Suppressor macrophage (primary cell): ENCODE measurements at places on chromosomes 5 and 9.

- DNase-seq, result no peak
Observed at GRCh38 chr9:137975936-137976565, 98.5 kb downstream of the CACNA1B start.

GRCh38 chr5:119801570-119801969 is 172.2 kb downstream of the FAM170A start:
- DNase-seq, result no peak

DNA sequence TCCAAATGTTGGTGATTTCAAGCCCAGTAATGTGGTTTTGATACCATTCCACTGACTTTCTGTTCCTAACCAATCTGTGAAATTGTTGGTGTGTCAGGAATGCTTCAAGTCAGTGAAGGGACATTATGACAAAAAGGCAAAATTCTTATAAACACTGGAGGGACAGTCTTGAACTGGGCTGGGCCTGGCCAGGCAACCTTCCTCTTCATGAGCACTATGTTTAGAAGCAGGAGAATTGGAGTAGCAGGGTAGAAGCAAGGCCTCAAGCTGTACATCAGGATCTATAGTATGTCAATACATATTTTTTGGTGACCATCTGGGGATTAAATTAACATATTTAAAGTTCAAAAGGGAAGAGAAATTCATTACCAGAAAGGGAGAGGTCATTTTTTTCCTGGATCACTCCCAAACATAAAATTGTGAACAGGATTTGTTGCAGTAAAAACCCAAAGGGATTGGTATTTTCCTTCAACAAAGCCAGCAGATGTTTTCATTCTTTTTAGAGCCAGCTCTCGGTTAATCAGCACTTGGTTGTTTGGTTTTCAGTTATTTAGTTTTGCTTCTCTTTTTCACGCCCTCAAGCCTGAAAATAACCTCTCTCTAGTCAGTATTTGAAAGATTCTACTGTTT is 77.9 kb upstream of the PIK3R1 start:
- no peak for DNase-seq

DNA sequence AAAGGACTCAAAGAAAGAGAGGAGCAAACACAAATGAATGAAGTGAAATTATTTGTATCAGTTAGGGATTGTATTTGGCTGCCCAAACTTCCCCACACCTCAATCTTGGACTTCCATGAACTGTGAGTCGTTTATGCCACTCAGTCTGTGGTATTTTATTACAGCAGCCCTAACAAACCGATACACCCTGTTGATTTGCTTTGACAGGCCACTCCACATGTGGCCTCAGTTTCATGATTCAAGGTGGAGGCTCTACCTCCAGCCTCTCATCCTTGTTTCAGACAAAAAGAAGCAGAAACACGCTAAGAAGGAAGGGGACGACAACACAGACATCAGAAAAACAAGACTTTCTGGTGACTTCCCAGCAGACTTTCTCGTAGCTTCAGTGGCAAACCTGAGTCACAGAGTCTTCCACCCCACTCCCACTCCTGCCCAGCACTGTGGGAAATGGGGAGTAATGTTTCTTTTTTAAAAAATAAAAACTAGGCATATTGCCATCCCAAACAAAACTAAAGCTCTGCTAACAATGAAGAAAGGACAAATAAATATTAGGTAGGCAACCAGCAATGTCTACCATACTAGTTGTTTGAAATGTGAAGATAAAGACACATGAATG is 52.2 kb upstream of the ABCA1 start:
- no peak for DNase-seq

- DNase-seq, result no peak
Observed at GRCh38 chr9:131382850-131383729, 10.8 kb upstream of the PRRC2B start.

DNA sequence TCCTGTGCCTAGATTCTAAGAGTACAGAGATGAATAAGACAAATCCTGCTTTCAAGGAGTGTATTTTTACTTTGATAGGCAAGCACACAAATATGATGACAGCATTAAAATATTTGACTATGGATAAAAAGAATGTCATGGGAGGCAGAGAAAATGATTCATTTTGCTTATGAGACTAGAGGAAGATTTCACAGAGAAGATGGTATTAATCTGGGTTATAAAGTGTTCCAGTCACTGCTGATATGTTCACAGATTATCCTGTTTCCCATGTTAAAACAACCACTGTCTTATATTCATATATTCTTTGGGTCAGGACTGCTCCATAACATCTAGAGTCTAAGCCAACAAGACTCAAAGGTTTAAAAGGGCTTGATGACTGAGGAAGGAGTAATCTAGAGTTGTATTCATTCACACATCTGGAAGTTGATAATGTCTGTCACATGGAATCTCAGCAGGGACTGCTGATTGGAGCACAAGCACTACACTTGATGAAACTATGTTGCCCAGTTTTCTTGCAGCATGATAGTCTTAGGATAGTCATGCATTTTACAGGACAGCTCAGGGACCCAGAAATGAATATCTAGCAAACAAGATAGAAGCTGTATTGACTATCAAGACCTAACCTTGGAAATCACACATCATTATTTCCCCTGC is 79.3 kb downstream of the STARD4 start:
- DNase-seq, result no peak

DNA sequence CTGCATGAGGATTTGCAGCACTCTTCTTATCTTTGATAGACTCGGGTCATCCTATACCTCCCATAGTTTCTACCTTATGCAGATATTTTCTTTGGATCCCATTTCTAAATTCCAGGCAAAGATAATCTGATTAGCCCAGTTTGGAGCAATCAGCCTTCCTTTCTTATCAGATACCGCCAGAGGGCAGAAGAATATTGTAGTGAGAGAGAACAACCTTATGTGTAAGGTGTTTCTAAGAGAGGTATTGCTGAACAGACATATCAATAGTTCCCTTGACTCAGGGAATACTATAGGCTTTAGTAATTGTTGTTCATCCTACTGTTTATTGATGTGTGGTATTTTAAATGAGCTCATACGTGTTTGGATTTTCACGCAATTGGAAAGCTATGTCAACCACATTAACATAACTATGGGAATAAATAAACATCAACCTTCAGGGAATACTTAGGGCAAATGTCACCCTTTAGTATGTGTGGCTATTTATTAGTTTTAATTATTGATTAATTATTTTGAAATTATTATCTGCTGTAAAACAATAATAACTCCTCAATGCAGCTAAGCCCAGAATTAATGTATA is 1435.2 kb upstream of the CDH9 start:
- DNase-seq, result no peak

- no peak for DNase-seq
Observed at GRCh38 chr9:89367726-89368437, 49.6 kb downstream of the SECISBP2 start.

GRCh38 chr5:68734781-68735180 is 359.0 kb upstream of the SLC30A5 start:
- DNase-seq, result no peak

- DNase-seq, result no peak
Observed at GRCh38 chr5:6431214-6432195, 17.2 kb upstream of the UBE2QL1 start.

- no peak for DNase-seq
Observed at GRCh38 chr5:1205255-1206180, 4.1 kb downstream of the SLC6A19 start.

GRCh38 chr9:85377731-85378289 is 363.9 kb downstream of the AGTPBP1 start:
- DNase-seq, result no peak

GRCh38 chr5:149750596-149750995 is 20.5 kb downstream of the PPARGC1B start:
- DNase-seq, result no peak

GRCh38 chr9:99112750-99113413 is 8.0 kb downstream of the TGFBR1 start:
- DNase-seq, result no peak

- DNase-seq, result no peak
Observed at GRCh38 chr5:143543358-143544255, 140.1 kb upstream of the NR3C1 start.

DNA sequence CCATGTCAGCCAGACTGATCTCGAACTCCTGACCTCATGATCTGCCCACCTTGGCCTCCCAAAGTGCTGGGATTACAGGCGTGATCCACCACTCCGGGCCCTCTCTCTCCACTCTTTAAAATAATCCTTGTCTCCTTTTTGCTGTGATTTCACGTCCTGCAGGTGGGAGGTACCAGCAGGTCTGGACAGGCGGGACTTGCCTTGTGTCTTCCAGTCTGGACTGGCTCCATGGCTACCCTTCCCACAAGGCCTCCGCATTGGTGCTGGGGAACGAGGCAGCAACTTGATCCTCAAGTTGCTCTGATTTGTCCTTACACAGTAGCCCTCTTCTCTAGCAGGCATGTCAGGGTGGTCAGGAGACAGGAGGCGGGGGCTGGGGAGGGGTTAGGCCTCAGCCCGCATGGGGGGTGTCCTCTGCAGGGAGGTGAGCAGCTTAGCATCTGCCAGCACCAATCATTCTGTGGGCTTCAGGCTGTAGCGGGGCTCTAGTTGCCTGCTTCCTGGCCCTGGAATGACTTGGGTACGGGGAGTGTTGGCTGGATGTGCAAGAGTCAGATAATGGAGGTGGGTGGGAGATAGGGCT is 54.3 kb downstream of the TENT4A start:
- DNase-seq, result no peak

DNA sequence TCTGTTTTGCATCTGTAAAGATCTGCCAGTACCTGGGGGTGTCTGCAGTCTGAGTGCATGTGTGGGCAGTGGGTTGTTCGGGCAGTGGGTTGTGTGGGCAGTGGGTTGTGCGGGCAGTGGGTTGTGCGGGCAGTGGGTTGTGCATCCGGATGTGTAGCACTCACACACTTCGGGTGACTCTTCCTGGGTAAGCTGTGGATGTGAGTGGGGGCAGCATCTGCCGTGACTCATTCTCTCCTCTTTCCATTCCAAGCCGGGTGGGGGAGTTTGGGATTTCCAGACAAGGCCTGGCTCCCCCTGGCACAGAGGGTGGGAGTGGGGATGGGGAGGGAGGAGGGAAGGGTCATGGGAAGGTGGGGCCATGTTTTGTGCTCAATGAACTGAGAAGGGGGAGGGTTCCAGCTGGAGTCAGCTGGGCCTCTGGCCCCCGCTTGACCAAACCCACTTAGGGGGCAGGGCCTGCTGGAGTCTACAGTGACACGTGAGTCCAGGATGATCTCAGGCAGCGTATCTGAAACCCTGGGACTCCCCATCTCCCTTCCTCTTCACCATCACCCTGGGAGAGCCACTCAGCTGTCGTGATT is 8.3 kb downstream of the CRB2 start:
- DNase-seq, result no peak

DNA sequence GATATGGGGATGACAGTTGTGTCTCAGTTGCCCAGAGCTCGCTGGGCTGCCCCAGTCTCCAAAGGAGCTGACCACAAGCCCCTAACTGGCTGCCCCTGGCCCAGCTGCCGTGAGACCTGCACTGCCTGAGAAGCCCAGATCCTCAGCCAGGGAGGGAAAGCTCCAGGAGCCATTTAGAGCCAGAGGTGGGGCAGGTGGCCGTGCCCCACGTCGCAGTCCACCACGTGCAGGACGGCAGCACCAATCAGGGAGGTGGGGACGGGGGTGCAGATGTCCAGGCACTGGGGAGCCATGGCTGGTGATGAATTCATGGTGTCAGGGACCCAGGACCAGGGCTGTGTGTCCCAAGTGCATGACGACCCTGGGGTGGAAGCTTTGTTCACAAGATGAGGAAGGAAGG is 13.4 kb downstream of the PRRX2 start:
- DNase-seq, result no peak

GRCh38 chr9:132673355-132673754 is 3.1 kb downstream of the GTF3C4 start:
- DNase-seq, result peak; percentile 20

GRCh38 chr5:172637740-172638139 is 3.3 kb upstream of the NEURL1B start:
- no peak for DNase-seq

DNA sequence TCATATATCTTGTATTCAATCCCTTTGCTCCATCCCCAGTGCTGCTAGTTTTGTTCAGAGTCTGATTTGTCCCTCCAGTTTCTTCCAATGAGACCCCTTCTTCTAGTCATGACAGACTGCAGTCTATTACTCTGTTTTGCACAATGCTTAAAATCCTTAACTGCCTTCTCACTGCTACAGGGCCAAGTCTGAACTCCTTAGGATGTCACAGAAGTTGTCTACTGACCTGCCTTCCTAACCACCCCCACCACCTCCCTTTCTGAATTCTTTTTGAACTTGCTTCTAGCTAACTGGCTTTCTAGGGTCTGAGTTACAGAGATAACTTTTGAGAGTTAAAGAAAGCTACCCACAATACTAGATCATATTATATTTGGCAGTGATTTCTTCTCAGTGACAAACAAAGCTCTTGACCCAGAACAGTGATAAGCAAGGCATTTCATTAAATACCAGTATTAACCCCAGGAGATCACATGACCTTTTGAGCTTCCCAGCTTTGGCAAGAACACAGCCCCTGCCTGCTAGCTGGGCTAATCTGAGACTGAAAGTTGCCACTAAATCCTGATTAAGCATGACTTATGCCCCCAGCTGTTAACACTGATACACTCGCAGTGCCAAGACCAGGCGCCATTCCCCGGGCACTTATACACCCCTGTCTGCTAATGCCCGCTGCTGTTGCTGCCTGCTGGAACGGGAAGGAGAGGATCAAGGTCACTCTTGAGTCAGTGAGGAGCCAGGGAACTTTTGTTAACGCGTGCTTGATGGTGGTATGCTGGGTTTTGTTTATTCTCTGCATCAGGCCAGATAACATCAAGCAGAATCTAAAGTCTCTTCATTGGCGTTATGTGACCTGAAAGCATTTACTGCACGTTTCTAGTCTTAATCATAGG is 36.4 kb upstream of the ADAMTSL1 start:
- no peak for DNase-seq

DNA sequence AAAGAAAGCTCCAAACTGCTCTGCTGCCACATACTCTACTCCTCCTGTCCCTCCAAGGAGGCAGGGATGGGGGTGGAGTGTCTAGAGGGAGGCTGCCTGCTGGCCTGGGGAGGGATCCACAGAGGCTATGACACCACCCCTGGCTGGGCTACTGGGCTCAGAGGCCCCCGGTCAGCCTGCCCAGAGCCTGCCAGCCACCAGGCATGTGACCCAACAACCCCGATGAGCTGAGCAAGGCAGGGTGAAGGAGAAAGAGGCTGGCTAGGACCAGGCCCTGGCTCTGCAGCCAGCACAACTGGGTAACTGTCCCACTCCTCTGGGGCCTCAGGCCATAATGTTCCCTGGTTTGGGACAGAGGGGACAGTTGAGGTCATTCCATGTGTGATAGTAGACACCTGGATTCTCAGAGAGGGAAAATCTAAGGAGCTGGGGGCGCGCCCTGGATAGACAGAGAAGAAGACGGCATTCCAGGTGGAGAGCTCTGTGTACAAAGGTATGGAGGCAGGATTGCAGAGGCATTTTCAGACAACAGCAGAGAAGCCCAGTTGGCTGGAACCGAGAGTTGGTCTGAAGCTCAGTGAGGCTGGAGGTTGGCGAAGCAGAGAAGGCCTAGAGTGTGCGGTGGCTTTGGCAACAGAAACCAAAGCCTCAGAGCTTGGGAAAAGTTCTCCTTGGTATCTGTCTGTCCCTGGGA is 33.8 kb upstream of the IL17B start:
- no peak for DNase-seq
